ENCODE measurements at places on chromosomes 12 and 14.
A peak's percentile ranks its signal among the peaks of the same experiment; 100 is the strongest.

GRCh38 chr14:102408724-102409123 lies 46.0 kb downstream of the TECPR2 start:
- DNase-seq, result no peak

GRCh38 chr12:95418142-95418541 lies 55.8 kb upstream of the METAP2 start:
- DNase-seq, result no peak

DNA sequence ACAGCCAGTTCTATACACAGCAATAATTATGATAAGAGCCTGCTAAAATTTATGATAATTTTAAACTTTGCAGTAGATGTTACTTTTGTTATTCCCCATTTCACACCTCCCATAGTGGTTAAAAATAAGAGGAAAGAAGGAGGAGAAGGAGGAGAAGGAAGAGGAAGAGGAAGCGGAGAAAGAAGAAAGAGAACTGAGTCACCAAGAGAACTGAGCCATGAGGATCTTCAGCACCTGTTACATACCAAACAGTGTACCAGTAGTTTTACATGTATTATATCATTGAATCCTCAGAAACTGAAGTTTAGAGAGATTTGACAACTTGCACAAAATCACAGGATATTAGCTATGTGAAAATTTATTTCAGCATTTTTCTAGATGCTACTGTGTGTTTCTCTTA lies 3.9 kb downstream of the CD163 start:
- DNase-seq, result no peak

DNA sequence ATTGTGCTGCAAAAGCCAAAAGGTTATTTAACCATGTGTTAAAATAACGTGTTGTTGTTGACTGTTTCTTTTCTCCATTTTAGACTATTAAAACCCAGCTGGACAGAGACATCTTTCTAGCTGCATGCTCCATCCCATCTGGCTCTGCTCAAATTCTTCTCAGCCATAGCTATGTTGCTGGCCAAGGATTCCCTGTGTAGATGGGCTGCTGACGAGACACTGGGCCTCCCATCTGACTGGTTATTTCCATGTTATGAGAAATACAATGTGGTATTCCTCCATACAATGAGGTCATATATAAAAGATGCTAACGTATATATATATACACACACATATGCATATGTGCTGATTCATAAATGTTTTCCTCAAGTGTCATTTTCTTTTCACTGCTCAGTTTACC lies 30.1 kb downstream of the MED13L start:
- DNase-seq, result no peak

- DNase-seq, result no peak
These were observed 285.3 kb downstream of the ZFP36L1 start for GRCh38 chr14:68507544-68508081.

DNA sequence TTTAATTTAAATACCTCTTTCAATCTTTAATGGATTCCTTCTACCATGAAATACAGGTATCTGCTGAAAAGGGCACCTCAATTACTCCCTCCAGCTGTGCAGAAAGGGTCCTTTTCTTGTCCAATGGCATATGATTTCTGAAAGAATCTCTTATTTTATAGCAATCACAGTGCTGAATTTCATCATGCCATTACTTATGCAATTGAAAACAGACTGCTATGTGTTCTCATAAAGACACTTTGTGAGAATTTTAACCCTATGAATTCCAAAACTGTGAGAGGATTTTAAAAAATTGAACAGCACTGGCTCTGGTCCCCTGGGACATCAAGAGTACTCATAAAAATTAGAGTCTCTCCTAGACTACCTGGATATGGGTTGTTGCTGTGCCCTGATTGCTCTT lies 45.9 kb upstream of the CNOT2 start:
- no peak for DNase-seq

DNA sequence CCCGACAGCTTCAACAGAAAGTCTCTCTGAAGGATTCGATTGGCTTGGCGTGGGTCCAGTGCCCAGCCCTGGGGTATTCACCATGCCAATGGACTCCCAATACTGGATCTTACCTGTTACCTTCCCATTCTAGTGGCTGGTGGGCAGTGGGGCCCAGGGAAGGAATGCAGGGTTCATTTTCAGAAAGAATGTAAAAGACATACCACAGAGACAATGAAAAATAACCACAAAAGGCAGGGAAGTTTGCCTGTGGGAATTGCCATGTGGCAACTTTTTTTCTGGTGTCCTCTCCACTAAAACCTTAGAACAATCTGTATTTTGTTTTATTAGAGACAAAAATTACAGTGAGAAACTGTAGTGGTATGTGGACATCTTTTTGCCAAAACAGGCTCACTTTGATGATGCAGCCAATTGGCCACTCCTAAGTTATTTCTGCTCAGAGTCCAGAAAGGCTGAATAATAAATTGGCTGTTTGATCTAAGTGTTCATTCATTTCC lies 55.2 kb downstream of the PTGER2 start:
- DNase-seq, result no peak

DNA sequence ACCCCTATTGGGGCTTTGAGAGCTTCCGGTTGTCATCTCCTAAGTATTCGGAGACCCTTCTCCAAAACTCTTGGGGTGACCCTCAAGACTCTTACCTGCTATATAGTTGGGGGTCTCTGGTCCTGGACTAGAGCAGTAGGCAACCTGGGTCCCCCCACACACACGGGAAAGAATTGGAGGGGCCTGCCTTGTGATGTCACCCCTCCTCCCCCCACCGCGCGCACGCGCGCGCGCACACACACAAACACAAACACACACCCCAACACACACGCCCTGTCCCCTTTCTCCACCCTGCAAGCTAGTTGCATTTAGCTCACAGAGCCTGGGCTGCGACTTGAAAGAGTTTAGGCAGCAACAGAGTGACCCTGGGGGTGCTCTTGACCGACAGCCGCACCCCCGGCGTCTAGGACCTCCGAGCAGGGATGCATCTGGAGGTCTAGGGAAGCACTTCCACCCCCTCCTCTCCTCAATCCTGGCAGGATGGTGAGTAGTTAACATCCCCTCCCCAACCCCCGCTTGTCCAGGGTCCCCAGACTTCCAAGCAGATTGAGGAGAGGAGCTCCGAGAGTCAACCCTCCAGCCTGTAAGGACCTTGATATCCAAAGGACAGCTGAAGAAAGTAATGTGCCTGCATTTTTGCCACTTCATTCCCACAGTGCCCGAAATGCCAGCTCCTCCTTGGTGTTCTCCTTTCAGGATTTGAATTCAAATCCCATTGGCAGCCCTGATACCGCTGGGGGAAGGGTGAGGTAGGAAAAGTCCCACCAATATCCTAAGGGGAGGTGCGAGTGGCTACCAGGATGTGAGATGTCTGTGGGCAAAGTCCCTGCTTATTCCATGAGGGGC lies 1.4 kb upstream of the DNAJC14 start:
- peak; percentile 86 for DNase-seq

GRCh38 chr12:115337693-115338543 lies 653.9 kb upstream of the TBX3 start:
- no peak for DNase-seq

DNA sequence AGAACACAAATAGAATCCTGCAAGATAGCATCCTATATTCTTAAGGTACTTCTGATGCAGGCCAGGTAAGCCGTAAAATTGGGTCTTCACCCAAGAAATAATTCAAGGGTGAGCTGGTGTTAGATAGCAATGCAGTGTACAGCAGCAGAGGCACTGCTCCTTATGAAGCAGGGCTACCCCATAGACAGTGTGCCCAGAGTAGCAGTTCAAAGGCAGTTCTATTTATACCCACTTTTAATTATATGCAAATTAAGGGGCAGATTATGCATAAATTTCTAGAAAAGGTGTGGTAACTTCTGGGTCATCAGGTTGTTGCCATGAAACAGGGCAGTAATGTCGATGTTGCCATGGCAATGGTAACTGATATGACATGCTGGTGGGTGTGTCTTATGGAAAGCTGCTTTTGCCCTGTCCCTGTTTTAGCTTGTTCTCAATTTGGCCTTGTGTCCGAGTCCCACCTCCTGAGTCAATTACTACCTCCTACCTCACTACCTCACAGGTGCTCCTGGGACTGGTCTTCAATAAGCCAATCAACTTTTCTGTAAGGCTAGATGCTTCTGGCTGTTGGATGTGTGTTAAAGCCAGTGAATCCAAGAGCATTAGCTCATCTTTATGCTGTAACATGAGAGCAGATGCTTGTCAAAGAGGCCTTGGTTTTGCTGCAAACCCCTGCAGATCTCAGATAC lies 61.0 kb downstream of the PPM1A start:
- DNase-seq, result no peak

GRCh38 chr12:66803930-66804329 lies 125.1 kb upstream of the GRIP1 start:
- DNase-seq, result no peak
